ENCODE measurements at places on chromosomes 3 and 15.

GRCh38 chr3:140292684-140293083 is 357.7 kb downstream of the CLSTN2 start:
- no peak for DNase-seq

DNA sequence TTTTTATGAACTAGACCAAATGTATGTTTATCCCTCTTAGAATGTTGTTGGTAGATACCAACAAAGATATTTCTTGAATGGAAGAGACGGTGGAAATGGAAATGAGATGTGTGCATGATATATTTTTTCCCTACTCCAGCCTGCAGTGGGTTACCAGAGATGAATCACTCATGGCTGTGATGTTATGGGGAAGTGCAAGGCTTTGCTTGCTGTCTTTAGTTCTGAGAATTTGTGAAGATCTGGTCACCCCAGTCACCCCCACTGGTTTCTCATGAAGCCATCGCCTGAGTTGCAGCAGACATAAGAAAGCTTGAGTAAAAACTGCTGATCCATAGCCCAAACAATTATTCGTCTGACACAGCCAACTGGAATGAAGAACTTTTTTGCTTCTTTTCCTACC is 78.1 kb upstream of the EOMES start:
- DNase-seq, result no peak

- DNase-seq, result no peak
These were observed 336.5 kb upstream of the TGFBR2 start for GRCh38 chr3:30269751-30270445.

DNA sequence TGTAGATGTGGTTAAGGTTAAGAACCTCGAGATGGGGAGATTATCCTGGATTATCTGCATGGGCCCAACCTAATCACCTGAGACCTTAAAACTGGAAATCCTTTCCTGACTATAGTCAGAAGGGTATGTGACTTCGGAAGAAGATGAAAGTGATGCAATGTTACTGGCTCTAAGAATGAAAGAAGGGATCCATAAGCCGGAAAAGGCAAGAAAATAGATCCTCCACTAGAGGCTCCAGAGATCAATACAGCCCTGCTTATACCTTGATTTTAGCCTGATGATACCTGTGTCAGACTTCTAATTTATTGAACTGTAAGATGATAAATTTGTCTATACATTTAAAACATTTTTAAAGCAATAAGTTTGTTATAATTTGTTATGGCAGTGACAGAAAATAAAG is 21.5 kb upstream of the GASK1A start:
- DNase-seq, result no peak

- no peak for DNase-seq
These were observed 17.4 kb upstream of the NPTN start for GRCh38 chr15:73650416-73651126.

- DNase-seq, result no peak
These were observed 19.4 kb downstream of the RBP1 start for GRCh38 chr3:139519998-139520737.

GRCh38 chr15:89364341-89364740 is 29.7 kb upstream of the POLG start:
- no peak for DNase-seq

DNA sequence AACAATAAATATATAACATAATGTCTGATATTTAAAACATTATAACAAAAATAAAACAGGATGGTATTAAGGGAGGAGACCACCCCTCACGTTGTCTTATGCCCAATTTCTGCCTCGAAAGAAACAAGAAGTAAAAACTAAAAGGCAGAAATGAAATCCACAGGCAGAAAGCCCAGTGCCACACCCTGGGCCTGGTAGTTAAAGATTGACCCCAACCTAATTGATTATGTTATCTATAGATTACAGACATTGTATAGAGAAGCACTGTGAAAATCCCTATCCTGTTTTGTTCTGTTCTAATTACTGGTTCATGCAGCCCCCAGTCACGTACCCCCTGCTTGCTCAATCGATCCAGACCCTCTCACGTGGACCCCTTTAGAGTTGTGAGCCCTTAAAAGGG is 22.3 kb upstream of the ACP3 start:
- no peak for DNase-seq

DNA sequence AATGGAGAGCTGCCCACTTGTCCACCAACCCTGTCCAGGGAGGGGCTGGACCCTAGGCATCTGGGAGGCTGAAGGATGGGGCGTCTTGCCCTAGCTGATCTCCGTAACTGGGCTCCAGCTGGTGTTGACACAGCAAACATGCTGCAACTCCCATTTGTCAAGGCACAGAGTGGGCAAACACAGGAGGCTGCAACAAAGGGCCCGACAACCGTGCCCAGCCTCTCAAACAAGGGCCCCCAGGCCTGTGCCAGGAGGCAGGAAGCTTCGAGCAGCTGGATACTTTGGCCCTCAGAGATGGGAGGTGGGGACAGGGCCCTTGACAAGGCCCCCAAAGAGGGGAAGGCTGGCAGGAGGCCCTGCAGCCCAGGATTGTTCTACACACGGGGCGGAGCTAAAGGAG is 64.2 kb upstream of the TMEM115 start:
- no peak for DNase-seq

DNA sequence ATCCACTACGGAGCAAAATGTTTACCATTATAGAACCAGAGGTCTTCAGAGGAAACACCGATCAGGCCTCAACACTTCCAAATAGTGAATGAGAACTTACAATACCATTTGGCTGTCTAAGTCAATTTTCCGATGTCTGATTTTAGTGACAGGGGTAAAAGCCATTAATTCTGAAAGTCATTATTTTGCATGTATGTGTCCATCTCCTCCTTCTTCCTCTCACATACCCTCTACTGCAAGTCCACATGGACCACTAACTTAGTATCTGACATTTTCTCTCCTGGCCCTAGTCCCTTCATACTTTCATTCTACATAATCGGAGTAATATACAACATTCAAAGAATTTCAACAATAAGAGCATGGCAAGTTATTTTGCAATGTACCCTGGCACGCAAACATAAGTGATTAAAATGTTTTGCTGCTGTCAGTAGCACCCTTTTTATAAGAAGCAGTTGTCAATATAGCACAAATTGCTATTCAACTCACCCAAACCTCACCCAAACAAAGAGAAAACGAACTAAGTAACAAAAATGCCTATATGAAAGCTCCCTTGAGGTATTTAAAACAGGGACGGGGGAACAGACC is 1.9 kb downstream of the TOP2B start:
- no peak for DNase-seq

GRCh38 chr3:153400641-153401040 is 238.6 kb downstream of the RAP2B start:
- no peak for DNase-seq

DNA sequence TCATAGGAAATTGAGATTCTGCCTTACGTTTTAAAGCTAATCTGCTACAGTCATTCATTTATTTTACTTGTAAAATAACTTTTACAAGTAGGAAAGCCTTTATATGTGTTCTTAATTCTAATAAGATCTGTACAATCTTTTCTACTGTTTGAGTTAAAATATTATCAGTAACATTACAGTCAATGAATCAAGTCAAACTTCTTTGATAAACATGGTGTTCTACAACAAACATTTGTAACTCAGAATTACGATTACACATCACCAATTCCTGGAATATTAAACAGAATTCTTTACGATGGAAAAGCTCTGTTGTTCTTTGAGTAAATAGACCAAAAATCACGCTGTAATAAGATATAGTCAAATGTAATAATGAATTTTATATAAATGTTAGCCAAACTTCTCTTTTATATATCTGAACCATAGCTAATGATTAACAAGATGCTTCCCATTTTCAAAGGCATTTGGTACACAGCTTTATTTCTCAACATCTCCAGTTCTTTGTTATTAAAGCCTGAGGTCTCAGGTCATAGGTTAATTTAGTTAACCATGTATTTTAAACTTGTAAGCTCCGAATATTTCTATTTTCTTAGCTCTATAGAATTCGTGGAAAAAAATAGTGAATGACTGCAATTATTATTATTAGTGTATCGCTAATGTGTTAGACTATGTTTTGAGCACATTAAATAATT is 232.4 kb downstream of the NAALADL2 start:
- DNase-seq, result no peak

DNA sequence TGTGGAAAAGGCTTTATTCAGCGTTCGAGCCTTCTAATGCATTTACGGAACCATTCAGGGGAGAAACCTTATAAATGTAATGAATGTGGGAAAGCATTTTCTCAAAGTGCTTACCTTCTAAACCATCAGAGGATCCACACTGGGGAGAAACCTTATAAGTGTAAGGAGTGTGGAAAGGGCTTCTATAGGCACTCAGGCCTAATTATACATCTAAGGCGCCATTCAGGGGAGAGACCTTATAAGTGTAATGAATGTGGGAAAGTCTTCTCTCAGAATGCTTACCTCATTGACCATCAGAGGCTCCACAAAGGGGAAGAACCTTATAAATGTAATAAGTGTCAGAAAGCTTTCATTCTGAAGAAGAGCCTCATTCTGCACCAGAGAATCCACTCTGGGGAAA is 6.2 kb upstream of the ZNF35 start:
- no peak for DNase-seq

DNA sequence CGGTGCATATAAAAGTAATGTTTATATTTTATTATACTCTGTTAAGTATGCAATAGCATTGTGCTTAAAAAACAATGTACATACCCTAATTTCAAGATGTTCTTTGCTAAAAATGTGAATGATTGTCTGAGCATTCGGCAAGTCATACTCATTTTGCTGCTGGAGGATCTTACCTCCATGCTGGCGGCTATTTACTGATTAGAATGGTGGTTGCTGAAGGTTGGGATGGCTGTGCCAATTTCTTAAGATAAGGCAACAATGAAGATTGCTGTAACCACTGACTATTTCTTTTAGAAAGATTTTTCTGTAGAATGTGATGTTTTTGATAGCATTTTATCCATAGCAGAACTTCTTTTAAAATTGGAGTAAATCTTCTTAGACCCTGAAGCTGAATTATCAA is 932.7 kb downstream of the ZPLD1 start:
- no peak for DNase-seq

Data from right forelimb (tissue), 1 donor.